Activated CD4-positive, alpha-beta memory T cell treated with anti-CD3 and anti-CD28 coated beads for 36 hours (primary cell): ENCODE measurements at places on chromosomes 6 and 20.

GRCh38 chr6:27297857-27298730, 14.0 kb downstream of the POM121L2 start:
- no peak for DNase-seq

DNA sequence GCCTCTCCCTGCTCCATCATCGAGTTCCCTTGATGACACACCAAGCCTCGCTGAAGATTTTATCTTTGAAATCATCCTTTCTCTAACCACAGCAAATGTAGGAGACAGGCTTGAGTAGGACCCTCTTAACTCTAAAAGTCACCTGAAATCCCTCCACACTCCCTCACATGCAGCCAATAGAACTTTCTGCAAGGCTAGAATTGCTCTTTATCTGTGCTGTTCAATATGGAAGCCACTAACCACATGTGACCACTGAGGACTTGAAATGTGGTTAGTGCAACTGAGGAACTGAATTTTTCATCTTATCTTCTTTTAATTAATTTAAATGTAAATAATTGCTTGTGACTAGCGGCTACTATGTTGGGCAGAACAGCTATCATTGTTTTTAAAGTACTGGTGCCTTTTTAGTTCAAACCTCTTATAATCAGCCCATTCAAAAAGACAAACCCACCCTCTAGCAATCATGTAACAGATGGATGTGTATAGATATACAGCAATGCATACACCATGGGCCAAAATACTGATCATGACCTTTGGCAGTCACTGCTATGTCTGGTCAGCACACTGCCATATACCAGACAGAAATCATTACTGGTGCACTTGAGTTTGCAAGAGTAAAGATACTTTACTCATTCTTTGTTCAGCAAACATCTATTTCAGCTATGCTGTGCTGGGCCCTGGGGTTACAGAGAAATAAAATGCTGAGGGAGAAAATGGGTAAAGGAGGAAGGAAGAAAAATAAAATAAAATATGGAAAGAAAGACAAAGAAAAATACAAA, 50.0 kb downstream of the GFOD1 start:
- no peak for DNase-seq

GRCh38 chr20:517221-517620, 26.4 kb downstream of the CSNK2A1 start:
- DNase-seq = no peak

DNA sequence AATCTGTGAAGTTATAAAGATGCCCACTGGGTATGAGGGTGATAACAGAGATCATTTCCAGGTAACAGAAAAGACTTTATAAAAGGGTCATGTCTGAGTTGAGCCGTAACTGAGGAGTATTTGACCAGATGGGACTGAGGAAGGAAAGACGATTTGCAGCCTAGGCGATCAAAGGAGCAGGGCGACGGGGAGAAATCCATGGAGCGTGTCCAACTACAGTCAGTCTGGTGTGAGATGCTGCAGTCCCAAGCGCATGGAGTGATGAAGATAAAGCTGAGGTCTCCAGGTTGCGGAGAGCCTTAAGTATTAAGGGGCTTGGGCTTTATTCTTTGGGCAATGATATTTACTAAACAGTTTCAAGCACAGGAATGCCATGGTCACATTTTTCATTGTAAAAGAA, 166.7 kb downstream of the PRKN start:
- no peak for DNase-seq

- no peak for DNase-seq
Measured at GRCh38 chr20:48034751-48035150, 249.5 kb upstream of the SULF2 start.

GRCh38 chr20:36891211-36891610, 15.3 kb downstream of the TLDC2 start:
- DNase-seq = no peak
